ENCODE measurements at places on chromosomes 16 and 17. TPM values are rescaled to one million over a fixed set of nuclear protein-coding genes. Genes with fewer than 3 reads are reported as not detected.

Gene IL21R
- 0.29 TPM for total RNA-seq

Gene CNGB1
- 1.4 TPM for total RNA-seq

Gene ADGRG3
- total RNA-seq, result not detected

Gene PRSS36
- total RNA-seq, result 1.3 TPM
